Body of pancreas (tissue), 4 donors: ENCODE measurements at places on chromosomes 5 and 9. TPM values are rescaled to one million over a fixed set of nuclear protein-coding genes. Genes with fewer than 3 reads are reported as not detected.

The SAXO1 gene
- total RNA-seq = not detected

DNA sequence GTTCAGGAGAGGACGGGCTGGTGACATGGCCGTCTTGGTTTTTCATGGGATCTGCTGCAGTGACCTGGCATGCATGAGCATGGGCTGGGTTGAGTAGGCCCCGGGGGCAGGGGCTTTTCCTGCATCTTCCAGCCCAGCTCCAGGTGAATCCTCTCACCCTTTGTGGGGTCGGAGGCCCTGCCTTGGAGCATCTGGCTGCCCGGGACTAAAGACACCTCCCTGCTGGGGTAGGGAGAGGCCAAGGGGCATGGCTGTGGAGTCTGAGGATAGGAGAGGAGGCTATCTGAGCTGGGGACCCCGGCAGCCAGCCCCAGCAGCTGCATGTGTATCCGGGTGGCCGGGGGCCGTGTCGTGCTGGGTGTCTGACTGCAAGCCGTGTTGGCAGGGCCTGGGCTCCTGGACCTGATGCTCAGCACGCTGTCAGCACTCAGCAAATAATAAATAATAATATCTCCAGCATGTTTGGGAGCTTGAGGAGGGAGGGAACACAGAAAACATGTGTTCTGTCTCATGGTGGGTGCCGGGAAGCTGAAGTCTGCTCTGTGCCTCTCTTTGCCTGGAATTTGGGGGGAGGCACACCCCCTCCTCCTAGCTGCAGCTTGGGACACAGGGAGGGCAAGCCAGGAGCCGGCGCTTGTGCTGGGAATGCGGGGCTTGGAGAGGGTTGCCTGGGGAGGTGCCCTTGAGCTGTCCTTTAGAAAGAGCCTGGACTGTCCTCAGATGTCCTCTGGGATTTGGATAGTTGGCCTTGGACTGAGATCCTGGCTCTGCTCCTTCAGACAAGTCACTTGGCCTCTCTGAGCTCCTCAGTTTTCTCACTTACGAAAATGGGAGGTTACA is 28.4 kb upstream of the PITX1 start:
- no peak for DNase-seq

- DNase-seq = no peak
Observed at GRCh38 chr9:86376016-86376415, 21.8 kb upstream of the TUT7 start.

- DNase-seq = no peak
Observed at GRCh38 chr5:68711293-68712200, 382.3 kb upstream of the SLC30A5 start.

DNA sequence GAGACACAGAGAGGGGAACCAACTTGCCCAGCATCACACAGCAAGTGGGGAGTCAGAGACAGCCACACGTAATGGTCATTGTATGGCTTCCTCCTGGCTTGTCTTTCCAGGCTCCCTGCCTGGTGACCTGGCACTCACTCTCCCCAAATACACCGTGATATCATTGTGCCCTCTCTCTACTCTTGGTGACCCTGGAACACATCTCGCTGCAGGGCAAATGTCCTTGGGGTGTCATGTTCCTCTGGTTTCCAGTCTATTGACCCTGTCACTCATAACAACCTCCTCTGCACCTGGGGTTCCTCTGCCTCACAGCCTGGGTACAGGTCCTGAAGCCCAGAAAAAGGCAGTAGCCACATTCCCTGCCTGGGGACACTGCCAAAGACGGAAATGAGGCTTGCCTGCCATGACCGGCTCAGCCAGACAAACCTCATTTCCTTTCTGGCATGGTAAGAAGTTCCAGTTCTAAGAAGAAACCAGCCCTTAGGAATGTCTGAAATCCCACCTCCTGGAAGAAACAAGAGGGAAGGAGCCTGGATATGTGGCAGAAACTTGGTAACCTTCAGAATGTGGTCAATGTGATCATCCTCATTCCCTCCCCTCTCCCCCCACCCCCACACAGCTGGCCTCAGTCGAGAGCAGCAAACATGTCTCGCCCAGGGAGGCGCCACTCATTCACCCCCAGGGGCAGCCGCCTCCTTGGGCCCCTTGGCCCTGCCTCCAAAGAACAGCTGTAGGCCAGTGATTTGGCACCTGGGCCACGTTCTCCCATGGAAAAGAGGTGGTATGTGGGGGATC is 30.6 kb upstream of the SMU1 start:
- peak; percentile 44 for DNase-seq

GRCh38 chr9:91945277-91946085 is 4.5 kb downstream of the ROR2 start:
- DNase-seq = peak; percentile 43

GRCh38 chr5:100505984-100506670 is 29.0 kb upstream of the FAM174A start:
- no peak for DNase-seq

GRCh38 chr5:176770431-176770830 is 39.9 kb upstream of the UNC5A start:
- no peak for DNase-seq

GRCh38 chr9:121917375-121918335 is 175.5 kb downstream of the TTLL11 start:
- no peak for DNase-seq

GRCh38 chr9:35847792-35848572 is 19.0 kb downstream of the TMEM8B start:
- no peak for DNase-seq

DNA sequence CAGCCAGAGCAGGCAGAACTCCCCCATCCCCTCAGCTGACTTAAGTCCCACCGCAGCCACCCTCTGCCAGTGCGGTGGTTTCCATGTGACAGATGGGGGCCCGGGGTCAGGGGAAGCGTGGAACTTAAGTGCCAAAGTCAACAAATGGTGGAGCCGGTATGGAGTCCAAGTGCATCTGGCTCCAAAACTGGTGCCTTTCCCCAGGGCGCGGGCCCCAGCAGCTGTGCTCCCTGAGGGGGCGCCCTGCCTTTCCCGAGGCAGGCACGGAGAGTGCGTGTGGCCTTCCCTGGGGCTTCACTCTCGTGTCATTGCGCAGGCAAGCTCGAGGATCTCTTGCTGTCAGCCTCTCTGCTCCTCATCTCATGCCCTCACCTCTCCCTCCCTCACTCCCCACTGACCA is 33.8 kb downstream of the SLC46A2 start:
- DNase-seq = no peak

DNA sequence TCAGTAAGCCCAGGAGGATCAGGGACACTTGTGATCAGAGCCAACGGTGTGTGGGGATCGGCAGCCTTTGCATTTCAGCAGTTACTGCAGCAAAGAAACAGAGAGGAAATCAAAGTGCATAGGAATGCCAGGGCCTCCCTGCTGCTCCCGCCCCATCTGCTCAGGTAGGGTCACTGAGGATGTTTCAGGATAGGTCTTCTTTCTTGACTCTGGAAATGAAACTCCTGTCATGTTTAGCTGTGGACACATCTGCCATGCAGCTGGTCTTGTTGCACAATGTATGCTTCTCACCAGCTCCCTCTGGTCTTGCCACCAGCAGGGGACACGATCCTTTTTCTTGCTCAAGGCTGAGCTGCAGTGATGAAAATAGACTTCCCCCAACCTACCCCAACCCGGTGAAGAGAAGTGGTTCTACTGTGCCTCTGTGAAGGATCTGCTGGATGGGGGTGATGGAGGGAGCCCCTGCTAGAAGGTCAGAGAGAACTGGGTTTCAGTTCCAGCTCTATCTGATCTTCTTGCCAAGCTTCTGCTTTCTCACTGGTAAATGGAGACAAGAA is 185.2 kb upstream of the KLF4 start:
- no peak for DNase-seq

GRCh38 chr5:4082966-4083564 is 487.4 kb downstream of the IRX1 start:
- no peak for DNase-seq
